ENCODE measurements at places on chromosomes 4 and X.

- DNase-seq, result peak; percentile 56
These were observed 114.2 kb downstream of the COMMD8 start for GRCh38 chr4:47349326-47349725.

DNA sequence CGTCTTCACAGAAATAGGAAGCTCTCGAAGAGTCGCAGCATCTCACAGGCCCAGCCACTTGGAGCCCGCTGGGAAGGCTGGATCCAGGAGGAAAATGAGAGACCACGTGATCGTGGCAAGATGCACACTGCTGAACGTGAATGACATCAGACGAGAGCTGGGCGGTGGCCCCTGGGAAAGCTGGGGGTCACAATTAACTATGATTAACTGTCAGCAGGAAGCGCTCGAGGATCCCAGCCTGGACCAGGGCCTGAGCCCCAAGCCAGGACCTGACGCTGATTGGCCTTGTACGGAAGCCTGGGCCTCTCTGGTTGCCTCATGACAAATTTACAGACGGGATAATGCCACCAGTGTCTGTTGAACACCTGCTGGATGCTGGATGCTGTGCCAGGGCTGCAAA is 321.4 kb downstream of the EVC2 start:
- no peak for DNase-seq

GRCh38 chrX:39760930-39761329 is 336.8 kb downstream of the BCOR start:
- no peak for DNase-seq

- DNase-seq, result no peak
These were observed 64.6 kb upstream of the SH3RF1 start for GRCh38 chr4:169335331-169335730.

- DNase-seq, result no peak
These were observed 1076.8 kb downstream of the PDHA2 start for GRCh38 chr4:96916711-96917110.
